SK-N-SH treated with all-trans-retinoic acid at 6 μM for 48 hours (cell line): ENCODE measurements at places on chromosomes 6 and 20.

- no peak for ATAC-seq
Observed at GRCh38 chr6:140711019-140711613, 1336.7 kb upstream of the CITED2 start.

GRCh38 chr6:31749301-31750036, 9.7 kb downstream of the MSH5 start:
- ATAC-seq, result no peak

DNA sequence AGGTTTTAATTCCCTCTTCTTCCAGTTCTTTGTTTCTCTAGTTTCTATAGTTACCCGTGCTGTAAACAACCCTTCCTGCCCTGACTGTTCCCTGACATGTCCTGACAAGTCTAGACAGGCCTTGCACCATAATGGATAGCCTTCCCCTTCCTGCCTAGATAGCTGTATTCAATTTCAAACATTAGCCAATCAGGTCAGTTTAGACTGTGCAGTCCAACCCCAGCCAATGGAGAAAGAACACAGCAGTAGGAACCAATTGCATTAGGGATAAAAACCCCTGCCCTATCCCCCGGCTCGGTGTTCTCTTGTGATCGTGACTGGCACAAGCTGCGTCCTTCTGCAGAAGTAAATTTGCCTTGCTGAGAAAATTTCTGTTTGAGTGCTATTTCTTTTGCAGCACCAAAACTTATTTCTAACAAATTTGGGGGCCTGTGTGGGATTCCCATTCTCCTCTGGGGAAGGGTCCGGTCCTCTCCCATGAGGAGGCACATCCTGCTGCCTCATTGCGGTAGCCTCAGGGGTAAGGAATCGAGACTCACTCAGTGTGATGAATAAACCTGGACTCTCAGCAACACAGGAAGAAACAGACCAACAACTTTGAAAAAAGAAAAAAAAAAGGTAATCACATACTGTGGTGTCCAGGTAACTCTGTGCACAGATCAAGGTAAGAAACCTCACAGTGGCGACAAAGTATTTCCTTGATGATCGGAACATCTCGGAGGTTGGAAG, 248.7 kb upstream of the ECI2 start:
- no peak for ATAC-seq

DNA sequence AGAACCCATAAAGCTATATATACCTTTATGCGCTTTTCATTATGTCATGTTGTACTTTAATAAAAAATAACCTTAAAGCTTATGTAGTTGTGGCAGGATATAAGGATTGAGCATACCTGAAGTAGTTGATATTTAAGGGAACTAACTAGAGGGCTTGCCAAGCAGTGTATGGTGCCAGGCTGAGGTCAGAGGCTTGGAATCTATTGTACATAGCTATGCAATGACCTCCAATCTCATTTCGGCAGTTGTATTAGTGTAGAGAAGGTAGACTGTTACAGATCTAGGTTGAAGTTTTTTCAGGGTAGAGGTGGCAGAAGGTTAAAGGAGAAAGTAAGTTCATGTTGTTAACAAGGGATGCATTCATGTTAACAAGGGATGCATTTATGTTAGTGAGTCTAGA, 397.7 kb upstream of the HS3ST5 start:
- no peak for ATAC-seq

- no peak for ATAC-seq
Observed at GRCh38 chr20:3847429-3847940, 851 bp downstream of the MAVS start.

DNA sequence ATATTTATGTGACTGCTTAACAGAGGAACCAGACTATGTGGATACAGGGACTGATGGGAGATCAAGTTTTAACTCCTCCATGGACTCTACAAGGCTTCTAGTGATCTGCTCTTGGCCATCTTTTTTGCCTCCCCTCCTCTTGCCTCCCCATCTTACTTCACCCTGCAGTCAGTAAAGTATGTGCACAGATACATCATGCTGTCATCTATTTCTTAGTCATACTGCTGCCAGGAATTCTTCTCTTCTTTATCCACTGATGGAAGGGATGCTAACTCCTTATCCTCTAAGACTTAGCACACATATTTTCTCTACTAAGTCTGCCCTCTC, 27.6 kb upstream of the FAM83C start:
- ATAC-seq, result peak; percentile 80

DNA sequence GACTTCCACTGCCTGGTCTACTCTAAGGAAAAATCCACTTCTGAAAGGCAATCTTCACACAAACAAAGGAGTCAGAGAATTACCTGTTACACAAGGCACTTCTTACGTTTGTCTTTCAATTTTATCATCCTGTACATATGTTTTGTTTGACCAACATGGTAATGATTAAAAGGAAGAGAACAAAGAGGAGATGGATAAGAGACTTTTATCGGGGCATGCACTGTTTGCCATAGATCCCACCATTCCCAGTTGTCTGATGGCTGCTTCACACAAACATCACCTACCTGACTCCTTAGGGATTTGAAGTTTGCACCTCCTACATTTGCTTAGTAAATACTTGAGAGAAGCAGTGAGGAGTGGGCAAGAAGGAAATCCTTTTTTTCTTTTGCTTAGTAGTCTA, 87.1 kb downstream of the BFSP1 start:
- ATAC-seq, result no peak

GRCh38 chr6:71383476-71383875, 94.9 kb downstream of the OGFRL1 start:
- peak; percentile 86 for ATAC-seq

GRCh38 chr6:42140032-42140431, 2.4 kb downstream of the C6orf132 start:
- peak; percentile 18; the same call in 2 of the 3 replicates for ATAC-seq
